ENCODE measurements at places on chromosomes 3 and 15.

GRCh38 chr3:38038447-38038911 is 529 bp upstream of the DLEC1 start:
- DNase-seq = no peak

- DNase-seq = no peak
Observed at GRCh38 chr3:123678108-123678511, 93.3 kb upstream of the HACD2 start.

- DNase-seq = no peak
Observed at GRCh38 chr15:66852064-66852905, 150.2 kb downstream of the SMAD6 start.

- no peak for DNase-seq
Observed at GRCh38 chr3:58952128-58952917, 97.5 kb downstream of the CFAP20DC start.

DNA sequence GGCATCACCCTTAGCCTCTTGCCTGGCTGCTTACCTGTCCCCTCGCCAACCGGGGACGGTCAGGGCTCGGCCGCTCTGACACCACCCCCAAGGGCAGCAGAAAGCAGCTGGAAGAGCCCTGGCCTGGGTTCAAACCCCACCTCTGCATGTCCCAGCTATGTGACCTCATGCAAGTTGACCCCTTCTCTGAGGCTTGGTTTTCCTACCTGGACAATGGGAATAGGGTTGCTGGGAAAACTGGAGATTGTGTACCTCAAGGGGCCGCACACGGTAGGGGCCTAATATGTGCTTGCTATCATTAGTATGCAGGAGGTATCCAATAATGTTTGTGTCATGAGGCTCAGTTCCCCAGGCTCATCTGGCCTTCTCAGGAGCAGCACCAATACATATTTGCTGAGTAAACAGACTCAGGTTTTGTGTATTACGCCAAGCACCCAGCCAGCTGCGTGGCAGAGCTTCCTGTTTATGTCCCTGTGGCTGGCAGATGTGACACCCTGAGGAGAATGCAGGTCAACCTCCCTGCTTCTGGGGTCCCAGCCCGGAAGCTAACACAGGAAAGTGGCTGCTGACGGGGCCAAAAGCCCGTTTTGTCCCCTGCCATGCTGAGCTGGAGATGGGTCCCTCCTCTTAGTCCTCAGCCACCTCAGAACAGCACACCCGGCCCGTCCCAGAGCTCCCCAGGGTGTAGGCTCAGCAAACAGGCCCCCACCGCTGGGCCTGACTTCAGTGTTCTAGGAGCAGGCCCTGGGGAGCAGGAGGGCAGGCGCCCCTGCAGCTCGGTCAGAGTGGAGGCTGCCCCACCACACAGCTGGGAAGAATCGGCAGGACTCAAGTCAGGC is 29.7 kb downstream of the PLXND1 start:
- peak; percentile 94 for DNase-seq

DNA sequence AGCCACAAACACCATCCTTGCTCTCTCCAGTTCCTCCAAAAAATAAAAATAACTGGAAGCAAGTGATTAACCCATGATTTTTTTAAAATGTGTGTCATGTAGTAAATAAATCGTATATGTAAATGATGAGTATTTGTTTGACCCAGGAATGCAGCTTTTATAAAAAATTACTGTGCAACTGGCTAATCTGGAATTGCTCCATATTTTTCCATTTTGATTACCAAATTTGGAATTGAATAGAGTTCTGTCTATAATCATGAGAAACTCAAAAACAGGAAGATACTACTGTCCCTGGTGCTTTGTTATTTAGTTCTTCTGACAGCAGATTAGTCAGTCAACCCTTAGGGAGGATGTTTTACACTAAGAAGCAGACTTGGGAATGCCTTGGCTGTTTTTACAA is 116.2 kb downstream of the CCNL1 start:
- DNase-seq = no peak

DNA sequence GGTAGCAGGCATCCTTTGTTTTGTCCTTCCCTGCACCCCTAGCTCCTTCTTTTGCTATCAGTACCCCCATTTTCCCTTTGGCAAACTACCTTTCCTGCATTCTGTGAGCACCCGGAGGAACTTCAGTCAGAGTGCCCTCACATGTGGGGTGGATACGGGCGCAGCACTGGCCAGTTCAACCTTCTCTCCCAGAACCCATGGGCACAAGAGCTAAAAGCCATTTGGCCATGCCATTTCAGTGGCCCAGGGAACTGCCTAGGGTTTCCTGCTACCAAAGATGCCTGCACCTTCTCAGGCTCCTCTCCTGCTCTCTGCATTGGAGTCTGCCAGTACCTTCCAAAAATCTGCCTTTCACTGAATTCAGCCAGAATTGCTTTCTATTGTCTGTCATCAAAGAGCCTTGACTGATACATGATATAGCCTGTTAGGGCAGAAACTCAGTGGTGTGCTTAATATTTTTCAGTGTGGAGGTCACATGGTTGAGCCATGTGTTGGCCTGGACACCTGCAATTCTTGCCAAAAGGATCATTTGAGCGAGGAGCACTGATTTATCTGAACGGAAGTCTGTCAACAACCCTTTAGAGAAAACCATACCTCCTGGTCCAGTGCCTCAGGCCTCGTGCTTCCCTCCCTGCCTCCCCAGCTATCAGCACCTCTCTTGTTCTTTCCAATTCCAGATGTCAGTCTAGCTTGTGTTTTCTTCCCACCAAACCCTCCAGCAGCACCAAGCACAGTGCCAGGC is 27.0 kb upstream of the HHATL start:
- no peak for DNase-seq

DNA sequence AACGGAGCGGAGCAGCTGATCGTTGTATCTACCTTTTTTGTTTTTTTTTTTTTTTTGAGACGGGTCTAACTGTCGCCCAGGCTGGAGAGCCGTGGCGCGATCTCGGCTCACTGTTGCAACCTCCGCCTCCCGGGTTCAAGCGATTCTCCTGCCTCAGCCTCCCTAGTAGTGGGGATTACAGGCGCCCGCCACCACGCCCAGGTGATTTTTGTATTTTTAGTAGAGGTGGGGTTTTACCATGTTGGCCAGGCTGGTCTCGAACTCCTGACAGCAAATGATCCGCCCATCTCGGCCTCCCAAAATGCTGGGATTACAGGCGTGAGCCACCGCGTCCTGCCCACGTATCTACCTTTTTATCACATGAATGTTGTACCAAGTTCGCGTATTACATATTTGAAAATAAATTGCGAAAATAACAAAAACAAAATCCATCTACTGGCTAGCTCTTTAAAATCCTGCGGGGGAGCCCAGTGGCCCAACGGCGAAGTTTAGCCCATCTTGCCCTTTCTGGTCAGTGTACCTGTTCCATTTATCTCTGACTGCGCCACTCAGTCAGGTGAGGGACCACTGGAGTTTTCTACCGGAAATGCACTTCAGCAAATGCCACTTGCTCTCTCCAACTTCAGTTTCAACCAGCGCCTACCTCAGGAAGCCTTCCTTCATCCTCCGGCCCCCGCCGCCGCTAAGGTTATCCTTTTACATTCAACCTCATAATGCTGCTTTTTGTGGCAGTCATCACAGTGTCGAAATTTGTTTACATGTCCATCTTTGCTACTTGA is 1.2 kb upstream of the EIF3J start:
- DNase-seq = no peak

DNA sequence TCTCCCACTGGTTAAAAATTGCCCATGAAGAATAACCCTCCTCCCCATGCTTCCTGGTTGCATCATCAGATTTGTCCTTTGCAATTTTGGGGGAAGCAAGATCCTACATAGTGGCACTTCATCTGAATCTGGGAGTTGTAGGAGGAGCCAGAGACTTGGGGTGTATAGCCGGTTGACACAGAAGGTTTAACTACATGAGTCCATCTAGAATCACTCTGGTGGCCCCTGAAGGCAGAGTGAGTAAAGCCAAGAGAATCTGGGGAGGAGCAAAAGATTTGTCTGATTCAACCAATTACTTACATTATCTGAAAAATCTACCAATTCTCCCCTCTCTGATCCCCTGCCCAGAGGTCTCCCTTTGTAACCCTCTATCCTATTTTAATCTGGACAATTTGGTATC is 50.1 kb downstream of the SYN2 start:
- DNase-seq = no peak

DNA sequence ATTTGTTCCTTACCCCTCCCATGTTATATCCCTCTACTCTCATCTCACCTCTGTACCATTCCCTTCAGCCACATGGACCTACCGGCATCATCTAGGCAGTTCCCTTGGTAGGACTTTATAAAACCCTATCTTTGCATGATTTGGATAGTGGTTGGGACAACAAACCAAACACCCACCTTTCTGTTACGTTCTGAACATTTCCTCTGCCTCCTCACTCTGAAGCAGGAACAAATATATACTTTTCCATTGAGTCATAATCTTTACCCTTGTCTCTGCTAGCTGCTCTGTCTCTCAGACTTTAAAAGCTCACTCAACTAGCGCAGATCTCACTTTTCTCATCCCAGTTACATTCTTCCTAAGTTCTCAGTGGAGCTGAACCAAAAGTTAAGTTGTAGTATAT is 17.8 kb downstream of the UBXN7 start:
- no peak for DNase-seq

DNA sequence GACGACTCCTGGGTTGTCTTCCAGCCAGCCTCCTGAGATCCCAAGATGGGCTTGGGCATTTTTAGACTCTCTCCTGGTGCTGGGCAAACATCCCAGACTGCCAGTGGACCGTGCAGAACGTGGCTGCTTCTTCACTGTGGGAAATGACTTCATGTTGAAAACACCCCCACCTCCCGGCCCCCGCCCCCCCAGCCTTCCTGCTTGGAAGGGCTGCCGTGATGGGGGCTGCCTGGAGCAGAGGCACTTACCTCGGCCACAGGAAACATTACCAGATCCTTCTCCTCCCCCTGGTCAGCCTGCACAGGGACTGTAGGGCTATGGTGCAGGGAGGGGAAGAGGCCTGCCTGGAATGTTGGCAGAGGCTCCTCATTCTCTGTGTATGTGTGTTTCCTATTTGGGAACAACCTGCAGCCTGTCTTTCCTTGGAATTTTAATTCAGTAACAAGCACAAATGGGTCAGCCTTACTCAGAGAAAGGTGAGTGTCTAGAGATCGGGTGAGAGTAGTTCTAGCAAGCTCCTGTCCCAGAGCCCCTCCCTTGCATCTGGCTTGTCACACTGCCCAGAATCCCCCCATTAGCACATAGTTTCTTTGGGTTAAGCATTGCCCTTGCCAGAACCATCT is 90.8 kb downstream of the ANP32A start:
- no peak for DNase-seq

DNA sequence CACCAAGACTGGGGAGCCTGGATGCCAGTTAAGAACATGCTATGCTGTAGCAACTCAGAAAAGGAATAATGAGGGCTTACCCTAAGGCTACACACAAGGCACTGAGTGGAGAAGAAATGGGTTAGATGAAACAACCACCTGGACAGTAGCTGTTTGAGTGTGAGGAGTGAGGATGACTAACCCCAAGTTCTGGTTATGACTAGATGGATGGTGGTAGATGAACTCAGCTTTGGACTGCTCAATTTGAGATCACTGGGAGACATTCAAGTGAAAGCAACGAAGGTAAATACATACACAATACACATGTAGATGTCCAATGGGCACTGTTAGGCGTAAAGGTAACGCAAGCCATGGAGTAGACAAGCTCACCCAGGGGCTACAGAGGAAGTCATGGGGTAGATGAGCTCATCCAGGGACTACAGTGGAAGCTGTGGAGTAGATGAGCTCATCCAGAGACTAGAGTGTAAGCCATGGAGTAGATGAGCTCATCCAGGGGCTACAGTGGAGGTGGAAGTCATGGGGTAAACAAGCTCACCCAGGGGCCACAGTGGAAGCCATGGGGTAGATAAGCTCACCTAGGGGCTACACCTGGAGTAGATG is 98.3 kb downstream of the ANO10 start:
- DNase-seq = no peak

DNA sequence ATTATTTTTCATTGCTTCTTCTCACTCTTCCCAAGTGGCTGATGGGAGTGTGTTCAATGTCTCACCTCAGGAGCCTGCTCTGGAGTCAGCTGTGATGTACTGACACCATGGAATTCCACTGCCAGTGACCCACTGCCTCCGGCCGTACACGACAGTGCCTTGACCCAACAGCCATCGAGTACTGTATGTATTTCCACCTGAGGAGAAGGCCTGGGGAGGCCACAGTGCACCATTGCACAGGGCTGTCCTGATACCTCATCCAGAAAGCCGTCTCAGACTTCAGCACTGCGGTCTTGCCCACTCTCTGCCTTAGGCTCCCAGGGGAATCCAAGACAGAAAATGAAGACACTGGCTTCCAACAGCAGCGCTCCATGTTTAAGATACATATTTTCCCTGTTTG is 51.4 kb upstream of the EIF1B start:
- DNase-seq = no peak

- DNase-seq = no peak
Observed at GRCh38 chr3:124084022-124084881, 92.3 kb upstream of the ROPN1 start.

GRCh38 chr3:77935418-77935817 is 895.5 kb downstream of the ROBO2 start:
- DNase-seq = no peak

DNA sequence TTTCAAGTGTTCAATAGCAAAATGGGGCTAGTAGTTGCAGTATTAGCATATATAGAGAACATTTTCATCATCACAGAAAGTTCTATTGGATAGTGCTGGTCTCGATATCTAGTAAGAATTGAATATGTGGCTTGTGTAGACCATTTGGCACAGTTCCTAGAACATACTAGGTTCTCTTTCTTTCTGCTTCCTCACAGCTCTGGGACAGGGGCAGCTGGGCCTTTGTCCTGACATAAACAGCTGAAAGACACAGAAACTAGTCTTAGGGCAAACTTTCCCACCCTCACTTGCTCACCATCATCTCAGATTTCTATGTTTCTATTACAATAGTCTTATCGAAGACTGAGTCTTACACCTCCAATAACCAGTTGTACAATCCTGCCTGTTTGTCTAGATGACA is 63.7 kb upstream of the DLG1 start:
- DNase-seq = no peak

DNA sequence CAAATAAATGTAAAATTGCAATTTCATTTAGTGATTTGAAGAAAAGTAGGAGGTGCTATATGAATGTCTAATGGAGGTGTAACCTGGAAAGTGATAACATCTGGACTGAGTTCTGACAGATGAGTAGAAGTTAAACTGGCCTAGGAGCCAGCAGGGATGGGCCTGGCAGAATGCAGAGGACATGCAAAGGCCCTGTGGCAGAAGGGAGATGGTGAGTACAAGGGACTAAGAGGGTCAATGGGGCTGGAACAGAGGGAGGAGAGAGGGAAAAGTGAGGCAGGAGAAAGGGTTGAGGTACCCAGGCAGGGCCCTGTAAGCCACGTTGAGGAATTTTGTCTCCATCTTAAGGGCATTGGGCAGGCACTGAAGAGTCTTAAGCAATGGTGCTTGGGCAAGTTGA is 3.4 kb upstream of the PPP1R14D start:
- DNase-seq = no peak

- no peak for DNase-seq
Observed at GRCh38 chr15:85324202-85324601, 56.2 kb upstream of the AKAP13 start.

GRCh38 chr15:69165637-69166025 is 5.2 kb downstream of the GLCE start:
- DNase-seq = no peak

- DNase-seq = no peak
Observed at GRCh38 chr3:147298511-147298982, 107.8 kb downstream of the ZIC4 start.

All from CD8-positive, alpha-beta T cell (primary cell).